ENCODE measurements at places on chromosomes 2 and 18.

DNA sequence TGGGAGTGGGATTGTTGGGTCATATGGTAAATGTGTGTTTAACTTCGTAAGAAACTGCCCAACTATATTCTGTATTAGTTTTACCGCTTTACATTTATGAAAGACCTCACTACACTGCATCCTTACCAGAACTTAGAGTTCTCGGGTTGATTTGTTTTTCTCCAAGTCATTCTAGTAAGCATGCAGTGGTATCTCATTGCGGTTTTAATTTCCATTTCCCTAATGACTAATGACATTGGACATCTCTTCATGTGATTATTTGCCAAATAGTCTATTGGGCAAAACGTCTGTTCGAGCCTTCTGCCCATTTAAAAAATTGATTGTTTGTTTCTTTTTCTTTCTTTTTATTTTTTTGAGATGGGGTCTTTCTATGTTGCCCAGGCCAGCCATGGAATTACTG lies 6.8 kb downstream of the FBLN7 start:
- DNase-seq: no peak

- no peak for DNase-seq
Observed at GRCh38 chr18:62852851-62853250, 137.5 kb downstream of the PHLPP1 start.

DNA sequence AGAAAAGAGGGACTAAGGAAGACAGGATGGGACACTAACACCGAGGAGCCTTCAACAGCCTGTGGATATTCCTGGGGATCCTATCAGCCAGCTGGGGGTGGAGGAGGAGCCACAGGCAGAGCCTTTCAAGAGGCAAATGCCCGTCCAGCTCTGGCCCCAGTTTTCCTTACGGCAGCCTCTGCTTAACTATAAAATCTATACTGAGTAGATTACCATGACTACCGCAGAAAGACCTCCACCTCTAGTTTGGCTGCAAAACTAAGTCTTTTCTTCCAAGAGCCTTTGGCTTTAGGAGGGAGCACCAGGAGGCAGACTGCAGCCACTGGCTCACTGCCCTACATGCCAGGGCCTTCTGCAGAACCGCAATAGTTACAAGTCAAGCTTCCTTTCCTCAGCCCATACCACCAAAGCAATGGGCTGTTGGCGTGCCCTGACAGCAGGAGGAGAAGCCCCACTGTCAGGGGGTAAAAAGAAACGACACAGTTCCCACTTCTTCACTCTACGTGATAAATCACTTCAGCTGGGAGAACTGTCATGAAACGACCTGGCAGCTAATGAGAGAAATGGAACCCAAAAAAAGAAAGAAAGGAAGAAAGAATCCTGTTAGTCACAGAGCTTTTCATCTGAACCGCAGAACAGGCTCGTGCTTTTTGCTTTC lies 25.1 kb upstream of the CREB1 start:
- DNase-seq: no peak

- DNase-seq: peak; percentile 55
Observed at GRCh38 chr2:229270551-229271410, at the start of gene PID1. Gene PID1 (minus strand): TSS chr2:229271287. CDS start chr2:229271043, 244 bp downstream.

DNA sequence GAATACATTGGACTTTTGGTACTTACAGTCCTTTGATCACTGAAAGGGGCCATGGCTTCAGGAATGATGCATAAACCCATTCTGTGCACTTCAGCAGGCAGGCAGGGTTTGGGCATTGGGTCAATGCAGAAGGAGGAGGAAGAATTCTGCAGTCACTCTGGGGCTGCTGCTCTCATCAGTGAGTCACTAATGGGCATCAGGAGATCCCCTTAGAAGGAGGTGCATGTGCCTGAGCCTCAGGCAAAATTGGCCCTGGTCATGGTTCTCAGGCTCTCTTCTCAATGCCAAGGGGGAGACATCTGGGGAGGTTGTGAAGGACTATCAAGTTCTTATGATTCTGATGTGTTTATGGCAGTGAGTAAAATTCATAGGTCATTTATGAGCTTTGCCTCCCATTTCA lies 52.0 kb upstream of the TNP1 start:
- DNase-seq: no peak

DNA sequence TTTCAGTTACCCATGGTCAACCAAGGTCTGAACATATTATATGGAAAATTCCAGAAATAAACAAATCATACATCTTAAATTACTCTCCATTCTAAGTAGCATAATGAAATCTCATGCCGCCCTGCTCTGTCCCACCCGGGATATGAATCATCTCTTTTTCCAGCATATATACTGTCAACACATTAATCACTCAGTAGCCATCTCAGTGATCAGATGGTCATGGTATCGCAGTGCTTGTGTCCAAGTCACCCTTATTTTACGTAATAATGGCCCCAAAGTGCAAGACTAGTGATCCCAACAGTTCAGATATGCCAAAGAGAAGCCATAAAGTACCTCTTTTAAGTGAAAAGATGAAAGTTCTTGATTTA lies 43.8 kb downstream of the OSBPL6 start:
- no peak for DNase-seq

DNA sequence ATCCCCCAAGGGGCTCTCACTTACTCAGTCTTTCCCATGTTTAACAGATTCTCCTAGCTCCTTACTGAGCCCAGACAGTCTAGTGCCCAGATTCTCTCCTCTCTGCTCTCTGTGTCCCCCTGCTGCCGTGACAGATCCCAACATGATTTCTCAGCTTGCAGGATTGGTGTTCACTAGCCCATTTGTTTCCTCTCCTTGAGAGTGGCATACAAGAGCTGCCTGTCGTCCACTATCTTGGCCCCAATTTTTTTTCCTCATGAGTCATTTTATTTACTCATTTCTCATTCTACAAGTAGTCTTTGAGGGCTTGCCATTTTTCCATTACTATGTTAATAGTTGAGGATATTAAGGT lies 199.9 kb upstream of the FN1 start:
- no peak for DNase-seq

DNA sequence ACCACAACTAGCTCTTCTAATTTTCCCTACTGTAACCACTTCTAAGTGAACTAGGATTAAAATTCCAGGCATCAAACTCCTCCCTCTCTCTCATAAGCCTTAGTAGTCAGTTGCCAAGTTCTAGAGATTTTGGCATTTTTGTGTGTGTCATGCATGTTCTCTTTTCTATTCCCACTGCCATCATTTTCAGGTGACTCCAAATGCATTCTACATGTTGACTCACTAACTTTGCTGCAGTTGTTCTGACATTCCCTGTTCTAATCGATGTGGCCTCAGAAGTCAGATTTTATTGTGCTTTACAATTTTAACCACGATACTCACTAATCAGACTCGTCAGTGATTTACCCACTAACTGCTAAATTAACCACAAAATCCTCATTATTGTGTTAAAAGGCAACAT lies 13.3 kb downstream of the DSC1 start:
- DNase-seq: no peak

DNA sequence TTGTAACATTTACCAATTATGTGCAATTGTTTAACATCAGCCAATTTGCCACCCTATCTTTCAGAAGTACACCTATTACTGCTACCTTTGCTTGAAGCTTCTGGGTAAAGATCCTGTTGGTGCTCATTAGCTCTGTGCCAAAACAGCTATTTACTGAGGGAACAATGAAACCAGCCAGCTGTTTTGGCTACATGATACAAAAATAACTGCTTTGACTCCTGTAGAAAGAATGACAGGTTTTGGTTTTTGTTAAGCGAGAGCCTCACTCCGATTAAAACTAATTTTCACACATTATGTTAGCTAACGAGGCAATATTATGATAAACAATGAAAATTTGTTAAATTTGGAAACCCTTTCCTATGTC lies 907.0 kb downstream of the EPHA4 start:
- no peak for DNase-seq

DNA sequence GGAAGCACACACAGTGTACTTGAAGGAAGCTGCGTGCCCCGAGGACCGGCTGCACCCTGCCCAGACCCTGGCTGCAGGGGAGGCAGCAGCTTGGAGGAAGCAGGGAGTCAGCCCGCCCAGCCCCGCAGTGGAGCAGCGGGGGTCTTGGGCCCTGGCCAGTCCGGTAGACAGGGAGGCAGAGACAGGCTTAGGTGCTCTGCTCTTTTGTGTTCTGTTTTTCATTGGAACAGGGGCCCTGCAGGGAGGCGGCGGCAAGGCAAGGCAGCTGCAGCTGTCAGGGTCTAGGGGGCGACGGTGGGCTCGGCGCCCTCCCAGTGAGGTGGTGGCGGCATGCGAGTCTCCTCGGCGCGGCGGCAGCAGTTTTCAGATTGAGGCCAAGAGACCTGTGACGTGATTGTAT lies 53.3 kb upstream of the TFCP2L1 start:
- DNase-seq: no peak

DNA sequence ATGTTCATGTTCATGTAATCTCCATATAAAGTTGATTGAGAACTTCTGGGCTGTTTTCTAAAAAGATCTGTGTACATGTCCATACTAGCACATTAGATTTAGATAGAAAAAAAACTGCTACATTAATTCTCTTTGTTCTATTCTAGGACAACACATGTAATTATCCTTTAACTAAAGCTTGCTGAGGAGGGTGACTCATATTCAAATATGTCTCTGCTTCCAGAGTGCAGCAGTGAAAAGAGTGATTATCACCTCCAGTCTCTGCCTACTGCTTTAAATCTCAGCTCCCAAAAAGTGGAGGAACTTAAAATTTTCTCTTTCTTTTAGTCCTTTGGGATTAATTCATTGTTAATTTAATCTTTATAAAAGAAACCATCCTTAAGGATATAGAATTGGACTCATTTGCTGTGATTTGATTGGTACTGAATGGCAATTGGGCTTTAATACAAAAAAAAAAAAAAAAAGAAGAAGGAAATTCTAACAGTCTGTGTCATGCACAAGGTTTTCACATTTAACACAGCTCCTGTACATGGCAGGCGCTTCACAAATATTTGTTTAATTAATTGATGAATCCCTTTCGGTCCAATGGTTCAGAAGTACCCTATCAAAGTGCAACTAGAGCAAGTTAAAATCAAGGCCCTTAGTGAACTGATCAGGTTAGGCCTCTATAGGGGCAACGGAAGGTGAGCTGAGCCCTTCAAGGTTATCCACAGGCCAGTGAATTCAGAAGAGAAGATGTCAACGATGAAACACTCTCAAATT lies 214.0 kb upstream of the KCNJ3 start:
- DNase-seq: no peak

DNA sequence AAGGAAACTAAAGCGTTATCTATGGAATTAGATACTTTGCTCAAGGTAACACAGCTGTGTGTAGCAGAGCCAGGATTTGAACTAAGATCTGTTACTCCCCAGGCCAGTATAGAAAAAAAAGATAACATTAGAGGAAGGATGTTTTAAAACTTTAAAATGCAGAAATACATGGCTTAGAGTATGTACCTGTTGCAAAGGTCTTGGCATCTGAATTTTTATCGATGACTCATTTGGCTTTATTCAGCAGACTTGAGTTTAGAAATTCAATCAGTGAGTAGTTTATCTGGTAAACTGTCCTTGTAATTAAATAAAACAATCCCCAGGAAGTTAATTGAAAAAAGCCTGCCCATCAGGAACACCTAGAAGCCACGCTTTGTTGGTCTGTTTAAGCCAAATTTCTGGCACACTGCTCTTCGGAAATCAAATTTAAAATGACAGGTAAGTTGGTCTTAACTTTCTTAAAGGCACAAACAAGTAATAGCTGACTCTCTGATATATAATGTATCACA lies 36.9 kb downstream of the SCN9A start:
- DNase-seq: no peak

DNA sequence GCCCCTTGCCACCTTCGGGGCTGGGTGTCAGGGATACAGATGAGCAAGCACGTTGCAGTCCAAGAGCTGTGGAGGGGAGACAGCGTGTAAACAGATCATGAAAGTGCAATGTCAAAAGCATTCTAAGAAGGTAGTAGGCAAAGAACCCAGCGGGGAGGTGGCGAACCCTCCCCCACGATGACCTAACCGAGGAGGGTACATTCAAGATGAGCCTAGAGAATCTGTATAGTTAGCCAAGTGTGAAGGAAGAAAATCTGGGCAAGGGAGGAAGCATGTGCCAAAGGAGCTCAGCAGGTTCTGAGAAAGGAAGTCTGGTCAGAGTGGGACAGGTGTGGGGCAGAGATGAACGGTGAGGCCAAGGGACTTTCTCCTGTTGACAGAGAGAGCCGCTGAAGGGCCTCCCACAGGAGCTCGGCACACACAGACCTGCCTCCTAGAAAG lies 106.9 kb downstream of the SP3 start:
- DNase-seq: no peak

GRCh38 chr18:51988277-51988676 lies 351.7 kb upstream of the DCC start:
- DNase-seq: peak; percentile 14

GRCh38 chr2:2909086-2910035 lies 468.3 kb downstream of the EIPR1 start:
- DNase-seq: no peak

DNA sequence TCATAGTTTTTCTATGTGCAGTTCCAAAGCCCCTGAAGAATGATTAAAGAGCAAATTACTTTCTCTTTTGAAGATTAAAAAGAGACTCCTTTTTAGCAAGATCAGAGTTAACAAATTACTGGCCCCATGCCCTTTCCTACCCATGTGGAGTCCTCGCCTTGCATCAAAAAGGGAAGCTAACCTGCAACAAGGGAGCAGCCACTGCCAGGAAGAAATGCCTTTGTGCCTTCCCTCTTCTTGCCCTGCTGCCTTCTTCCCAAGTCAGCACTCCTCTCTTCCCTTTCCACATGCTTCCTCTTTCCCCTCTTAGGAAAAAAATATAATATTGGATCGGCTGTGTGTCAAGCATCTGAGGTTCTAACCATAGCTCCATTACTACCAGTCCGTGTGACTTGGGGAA lies 37.1 kb upstream of the CYP1B1 start:
- no peak for DNase-seq

DNA sequence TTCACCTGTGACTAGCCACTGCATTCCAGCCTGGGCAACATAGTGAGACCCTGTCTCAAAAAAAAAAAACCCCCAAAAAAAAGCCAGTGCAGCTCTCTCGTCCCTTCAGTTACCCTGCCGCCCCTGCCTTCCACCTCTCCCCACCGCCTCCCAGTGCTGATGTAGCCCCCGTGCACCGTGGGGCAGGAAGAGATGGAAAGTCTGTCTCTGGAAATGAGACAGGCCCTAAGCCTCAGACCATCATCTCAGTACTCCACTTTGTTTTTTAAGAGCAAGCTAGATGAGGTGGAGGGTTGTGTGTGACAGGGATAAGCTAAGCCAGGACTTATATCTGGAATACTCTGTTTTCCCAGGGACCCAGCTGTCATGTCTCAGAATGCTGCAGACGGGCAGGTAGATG lies 32.0 kb downstream of the MERTK start:
- DNase-seq: no peak

GRCh38 chr2:196473617-196474016 lies 165.9 kb upstream of the CCDC150 start:
- DNase-seq: no peak

DNA sequence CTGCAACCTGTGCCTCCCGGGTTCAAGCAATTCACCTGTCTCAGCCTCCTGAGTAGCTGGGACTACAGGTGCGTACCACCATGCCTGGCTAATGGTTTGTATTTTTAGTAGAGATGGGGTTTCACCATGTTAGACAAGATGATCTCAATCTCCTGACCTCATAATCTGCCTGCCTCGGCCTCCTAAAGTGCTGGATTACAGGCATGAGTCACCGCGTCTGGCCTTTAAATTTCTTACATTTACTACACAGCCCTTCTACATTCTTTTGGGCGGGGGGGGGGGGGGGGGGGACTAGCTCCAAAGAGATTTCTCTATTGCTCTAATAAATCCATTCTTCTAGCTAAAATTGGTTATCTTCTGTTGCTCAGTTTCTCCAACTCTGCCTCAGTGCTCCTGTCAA lies 964.9 kb upstream of the ACVR2A start:
- no peak for DNase-seq

- no peak for DNase-seq
Observed at GRCh38 chr2:127079358-127079920, 27.5 kb downstream of the BIN1 start.

- no peak for DNase-seq
Observed at GRCh38 chr2:175463589-175464310, 282.2 kb upstream of the ATP5MC3 start.

Data from neuronal stem cell (in vitro differentiated cells).